GM13977 (cell line): ENCODE measurements at places on chromosomes 3 and 15.
A peak's percentile ranks its signal among the peaks of the same experiment; 100 is the strongest.

GRCh38 chr15:98442901-98443300 is 205.4 kb upstream of the IGF1R start:
- no peak for DNase-seq

DNA sequence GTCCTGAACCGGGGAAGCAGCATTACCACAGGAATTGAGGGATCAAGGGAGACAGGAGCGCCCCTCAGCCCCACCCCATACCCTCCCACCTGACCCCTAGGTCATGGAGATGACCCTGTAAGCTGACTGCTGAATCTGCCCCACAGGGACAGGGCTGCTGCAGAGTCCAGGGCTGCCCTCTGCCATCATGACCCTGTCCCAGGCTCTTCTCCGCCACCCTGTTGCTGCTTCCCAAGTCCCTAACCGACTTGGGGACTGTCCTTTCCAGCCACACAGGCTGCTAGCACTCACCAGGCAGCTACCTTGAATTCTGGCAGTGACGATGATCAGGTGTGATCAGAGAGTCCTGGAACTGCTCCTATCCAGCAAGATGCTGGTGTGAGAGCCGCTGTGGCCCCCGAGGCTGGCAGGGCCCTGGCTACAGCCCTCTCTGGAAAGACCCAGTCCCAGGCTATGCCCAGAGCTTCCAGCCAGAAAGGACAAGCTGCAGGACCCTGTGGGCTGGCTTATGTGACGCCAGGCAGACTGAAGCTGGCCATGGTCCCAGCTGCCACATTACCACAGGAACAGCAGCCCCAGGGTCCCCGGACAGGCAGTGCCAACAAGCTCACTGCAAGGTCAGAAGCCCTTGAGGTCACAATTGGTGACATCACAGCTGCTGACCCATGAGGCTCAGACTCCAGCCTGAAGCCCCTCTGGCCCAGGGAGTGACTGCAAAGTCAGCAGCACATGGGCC is at the start of gene C3orf22:
C3orf22 (minus strand) TSS at position 597 of the 736 bp plus-strand sequence. CDS start 5,542 bp downstream, outside the sequence.
- DNase-seq: no peak

DNA sequence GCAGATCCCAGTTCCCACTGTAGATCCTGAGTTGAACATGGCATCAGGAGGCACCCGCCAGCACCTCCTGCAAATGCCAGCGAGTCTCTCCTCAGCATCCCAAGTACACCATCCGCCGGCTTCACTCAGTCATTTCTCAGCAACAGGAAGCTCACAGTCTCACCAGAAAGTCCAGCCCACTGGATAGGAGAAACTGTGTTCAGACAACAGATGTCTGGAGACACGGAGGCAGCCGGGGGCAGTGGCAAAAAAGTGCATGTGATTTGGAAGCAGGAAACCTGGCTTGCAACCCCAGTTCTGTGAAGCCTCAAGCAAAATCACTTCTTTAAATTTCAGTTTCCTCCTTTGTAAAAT is 68.7 kb downstream of the SRGAP3 start:
- no peak for DNase-seq

DNA sequence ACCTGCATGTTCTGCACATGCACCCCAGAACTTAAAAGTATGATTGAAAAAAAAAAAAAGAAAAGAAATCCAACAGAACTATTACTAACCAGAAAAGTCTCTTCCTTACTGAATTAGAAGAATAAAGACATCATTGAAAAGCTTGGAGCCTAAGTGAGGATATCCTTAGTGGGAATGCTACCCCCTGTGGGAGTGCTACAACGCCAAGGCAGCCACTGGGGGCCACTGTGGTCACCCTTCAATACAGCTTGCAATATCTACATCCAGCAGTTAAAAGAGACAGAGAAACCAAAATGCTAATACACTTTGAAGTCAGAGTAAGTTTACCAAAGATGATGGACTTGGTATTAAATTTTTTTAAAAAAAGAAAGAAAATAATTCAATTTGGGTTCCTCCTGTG is 292.0 kb downstream of the PLCL2 start:
- DNase-seq: no peak

DNA sequence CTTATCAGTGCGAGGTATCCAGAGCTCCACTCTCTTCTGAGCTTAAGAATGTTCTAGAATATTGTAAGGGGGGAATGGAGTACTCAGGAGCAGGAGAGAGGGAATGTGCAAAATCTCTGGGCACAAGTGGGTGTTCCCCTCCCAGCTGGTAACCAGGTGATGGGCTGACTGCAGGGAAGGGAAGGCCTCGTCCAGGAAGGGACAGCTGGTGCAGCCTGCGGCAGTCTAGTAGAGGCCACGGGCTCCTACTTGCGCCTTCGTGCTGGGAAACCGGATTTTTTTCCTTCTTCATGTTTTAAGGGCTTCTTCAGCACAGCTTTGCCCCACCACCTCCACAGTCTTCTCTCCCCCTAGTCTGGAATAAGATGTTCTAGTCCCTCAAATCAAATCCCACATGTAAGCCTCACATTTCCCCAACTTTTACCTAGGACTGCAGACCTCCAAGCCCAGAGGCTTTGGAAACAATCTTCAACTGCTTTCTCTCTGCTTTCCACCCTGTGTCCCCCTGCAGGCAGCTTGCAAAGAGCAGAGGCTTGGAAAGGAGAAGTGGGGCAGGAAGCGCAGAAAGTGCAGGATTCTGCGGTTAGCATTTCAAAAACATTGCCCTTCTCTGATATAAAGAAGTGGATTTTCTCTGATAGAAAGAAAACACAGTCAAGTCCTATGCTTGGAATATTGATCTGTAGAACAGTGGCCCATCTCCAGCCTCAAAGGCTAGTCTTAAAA is 11.9 kb upstream of the CGNL1 start:
- no peak for DNase-seq

- no peak for DNase-seq
These were observed 41.0 kb downstream of the BHLHE40 start for GRCh38 chr3:5020242-5020722.

- DNase-seq: peak; percentile 59
These were observed 516.7 kb upstream of the CFAP20DC start for GRCh38 chr3:59566481-59566975.

GRCh38 chr3:109070211-109070610 is 47.7 kb downstream of the MORC1 start:
- no peak for DNase-seq

- DNase-seq: no peak
These were observed 84.3 kb downstream of the TNIK start for GRCh38 chr3:171375666-171376595.

- DNase-seq: no peak
These were observed 79.0 kb downstream of the NEDD4 start for GRCh38 chr15:55914446-55914845.

GRCh38 chr3:178056868-178057267 is 479.4 kb upstream of the KCNMB2 start:
- DNase-seq: no peak

DNA sequence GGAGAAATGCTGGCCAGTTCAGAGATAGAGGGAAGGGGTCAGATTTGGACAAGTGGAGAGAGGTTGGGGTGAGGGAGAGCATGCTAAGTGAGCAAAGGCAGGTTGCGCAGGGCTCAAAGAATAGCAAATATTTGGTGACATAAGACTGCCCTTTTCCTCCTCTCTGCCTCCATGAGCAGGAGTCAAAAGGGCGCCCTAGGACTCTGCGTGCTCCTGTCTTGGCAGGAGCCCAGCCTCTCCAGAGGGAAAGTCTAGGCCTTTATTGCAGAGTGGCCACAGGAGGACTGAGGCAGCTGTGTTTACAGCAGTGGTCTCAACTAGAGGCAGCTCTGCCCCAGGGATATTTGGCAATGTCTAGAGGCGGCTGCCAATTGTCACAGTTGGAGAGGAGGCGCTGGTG is 165.6 kb downstream of the FAM43A start:
- no peak for DNase-seq

GRCh38 chr15:78640527-78641101 is 396 bp downstream of the CHRNB4 start:
- DNase-seq: peak; percentile 39

DNA sequence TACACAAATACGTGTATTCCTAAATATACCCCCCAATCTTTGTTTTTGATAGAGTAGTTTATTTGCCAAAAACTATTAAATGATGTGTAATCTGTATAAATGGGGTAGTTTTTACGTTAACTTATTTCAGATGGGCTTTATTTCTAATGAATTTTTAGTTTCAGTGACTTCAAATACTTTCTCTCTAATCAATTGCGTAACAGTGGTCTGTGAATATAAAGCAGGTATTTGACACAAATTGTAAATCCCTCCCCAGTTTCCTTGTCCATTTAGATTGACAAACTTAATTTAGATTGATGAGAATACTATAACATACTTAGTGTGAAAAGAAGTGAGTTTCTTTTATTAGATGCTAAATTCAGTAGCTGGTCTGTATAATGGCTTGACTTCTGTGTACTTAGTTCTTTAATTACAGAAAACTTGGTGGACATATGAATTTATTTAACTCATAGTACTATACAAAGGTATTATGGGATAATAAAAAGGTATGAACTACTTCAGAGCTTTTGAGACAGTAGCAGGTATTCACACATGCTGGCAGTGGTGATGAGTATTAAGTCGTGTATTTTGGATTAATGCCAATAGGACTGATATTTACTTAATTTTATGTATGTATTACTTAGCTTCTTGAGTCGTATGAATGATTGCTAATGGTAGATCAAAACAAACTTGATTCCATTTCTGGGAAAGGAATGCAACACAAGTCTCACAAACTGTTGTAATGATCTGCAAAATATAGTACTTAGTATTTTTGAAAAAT is 81.6 kb downstream of the STT3B start:
- DNase-seq: no peak

DNA sequence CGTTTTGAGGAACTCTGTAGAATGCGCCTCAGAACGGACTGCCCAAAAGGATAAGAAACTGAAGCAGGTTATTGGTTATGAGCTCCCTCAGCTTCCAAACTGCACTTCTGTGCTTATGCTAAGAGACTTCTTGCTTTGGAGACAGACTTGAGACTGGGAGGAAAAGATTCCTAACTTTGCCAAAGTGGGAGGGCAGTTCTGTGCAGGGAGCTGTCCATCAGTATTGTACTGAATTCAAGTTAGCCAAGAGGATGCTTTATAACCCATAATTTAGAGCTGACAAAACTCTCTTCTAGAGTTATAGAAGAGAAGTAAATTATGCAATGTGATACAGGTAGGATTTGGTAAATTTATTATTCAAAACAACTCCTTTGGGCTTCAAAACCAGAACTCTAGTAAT is 519.8 kb upstream of the GBE1 start:
- DNase-seq: no peak

DNA sequence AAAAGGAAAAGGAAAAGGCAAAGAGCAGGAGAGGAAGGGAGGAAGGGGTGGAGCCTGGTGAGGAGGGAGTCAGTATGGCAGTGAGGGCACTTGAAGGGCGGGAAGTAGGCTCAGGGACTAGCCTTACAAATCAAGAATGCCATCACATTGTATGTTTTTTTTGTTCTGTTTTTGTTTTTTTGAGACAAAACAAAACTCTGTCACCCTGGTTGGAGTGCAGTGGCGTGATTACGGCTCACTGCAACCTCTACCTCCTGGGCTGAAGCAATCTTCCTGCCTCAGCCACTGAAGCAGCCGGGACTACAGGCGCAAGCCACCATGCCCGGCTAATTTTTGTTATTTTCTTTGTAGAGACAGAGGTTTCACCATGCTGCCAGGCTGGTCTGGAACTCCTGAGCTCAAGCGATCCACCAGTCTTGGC is 10.5 kb upstream of the PIK3CB start:
- no peak for DNase-seq

DNA sequence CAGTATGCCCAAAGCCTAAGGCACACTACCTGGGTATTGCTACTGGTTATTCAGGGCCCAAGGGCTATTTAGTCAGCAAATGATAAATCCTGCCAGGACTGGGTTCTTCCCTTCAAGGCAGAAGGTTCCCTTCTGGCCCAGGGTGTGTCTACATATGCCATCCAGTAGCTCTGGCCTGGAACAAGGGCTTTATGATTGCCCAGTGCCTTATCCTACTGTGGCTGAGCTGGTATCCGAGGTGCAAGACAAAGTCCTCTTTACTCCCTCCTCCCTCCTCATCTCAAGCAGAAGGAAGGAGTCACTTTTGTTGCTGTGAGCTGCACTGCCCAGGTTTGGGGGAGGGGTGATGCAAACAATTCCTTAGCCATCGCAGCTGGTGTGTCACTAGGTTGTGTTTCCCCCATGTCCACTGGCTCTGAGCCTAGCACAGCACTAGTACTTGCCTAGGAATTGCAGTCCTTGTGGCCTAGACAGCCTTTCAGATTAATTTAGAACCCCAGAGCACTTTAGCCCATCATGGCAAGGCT is 221.8 kb upstream of the TGFBR2 start:
- DNase-seq: no peak

GRCh38 chr3:106398891-106399600 is 530.2 kb upstream of the CBLB start:
- DNase-seq: no peak

GRCh38 chr15:41895491-41895890 is 1.6 kb upstream of the SPTBN5 start:
- no peak for DNase-seq

DNA sequence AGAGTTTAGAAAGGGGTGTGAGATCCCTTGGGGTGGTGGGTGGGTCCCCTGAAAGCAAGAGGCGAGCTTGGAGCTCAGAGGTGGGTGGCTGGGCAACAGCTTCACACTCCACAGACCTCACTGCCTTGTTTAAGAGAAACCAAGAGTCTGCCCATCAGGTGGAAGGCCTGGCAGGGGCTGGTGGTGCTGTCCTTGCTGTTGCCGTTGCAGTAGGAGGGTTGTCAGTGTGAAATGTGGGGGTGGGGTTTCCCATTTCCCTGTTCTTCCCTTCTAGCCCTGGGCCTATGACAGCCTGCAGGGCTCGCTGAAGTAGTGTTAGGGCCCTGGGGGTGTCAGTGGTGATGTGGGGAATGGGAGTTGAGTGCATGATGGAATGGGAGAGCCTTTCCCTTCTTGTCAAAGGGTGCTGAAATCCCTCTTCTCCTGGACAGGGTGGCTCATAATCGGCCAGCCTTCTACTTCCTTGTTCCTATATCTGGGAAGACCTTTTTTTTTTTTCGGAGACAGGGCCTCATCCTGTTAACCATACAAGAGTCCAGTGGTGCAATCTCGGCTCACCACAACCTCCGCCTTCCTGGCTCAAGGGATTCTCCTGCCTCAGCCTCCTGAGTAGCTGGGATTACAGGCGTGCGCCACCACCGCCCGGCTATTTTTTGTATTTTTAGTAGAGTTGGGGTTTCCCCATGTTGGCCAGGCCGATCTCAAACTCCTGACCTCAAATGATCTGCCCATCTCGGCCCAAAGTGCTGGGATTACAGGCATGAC is 4.3 kb downstream of the PLEKHO2 start:
- no peak for DNase-seq

- DNase-seq: no peak
These were observed 1074.1 kb downstream of the SI start for GRCh38 chr3:164004205-164004604.
